ENCODE measurements at places on chromosomes 3 and 15. TPM values are rescaled to one million over a fixed set of nuclear protein-coding genes. Genes with fewer than 3 reads are reported as not detected.
A peak's percentile ranks its signal among the peaks of the same experiment; 100 is the strongest.

The TEX55 gene
- polyA plus RNA-seq, result not detected

The FEZF2 gene
- polyA plus RNA-seq, result not detected

DNA sequence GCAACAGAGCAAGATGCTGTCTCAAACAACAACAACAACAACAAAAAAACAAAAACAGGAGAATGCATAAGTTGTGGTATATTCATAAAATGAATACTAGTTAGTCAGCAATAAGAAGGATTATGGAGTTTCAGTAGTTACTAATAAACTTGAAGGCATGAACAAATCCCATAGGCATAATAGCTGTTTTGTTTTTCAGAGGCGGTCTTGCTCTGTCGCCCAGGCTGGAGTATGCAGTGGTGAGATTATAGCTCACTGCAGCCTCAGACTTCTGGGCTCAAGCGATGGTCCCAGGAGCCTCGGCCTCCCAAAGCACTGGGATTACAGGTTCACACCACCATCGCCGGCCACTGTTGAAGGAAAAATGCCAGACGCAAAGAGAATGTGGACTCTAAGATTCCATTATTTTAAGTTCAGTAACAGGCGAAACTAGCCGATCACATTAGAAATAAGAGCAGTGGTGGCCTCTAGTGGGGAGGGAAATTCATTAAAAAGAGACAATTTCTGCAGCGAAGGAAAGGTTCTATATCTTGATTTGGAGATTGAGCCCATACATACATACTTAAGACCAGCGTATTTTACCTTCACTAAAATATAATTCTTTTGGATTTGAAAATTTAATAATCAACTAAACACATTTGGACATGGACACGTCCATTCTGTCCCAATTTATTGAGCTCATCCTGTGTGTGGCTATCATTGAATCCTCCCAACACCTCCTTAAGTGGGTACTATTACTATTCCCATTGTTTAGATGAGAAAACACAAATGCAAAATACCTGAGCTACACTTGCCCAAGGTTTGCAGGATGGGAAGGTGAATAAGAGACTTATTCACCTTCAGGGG, 27.4 kb upstream of the HDAC11 start:
- H3K36me3 ChIP-seq, result no peaks in the 10 kb centered on the region
- no peak overlapping the region for H3K27ac ChIP-seq
- H3K27me3 ChIP-seq, result no peaks in the 10 kb centered on the region
- no peak overlapping the region for H3K4me3 ChIP-seq
- peaks cover 10% of the 10 kb centered on the region for H3K4me1 ChIP-seq
- peak; percentile 81 for DNase-seq

The PRICKLE2 gene
- polyA plus RNA-seq, result 6.4 TPM

GRCh38 chr15:32844118-32844711, 126.4 kb downstream of the GREM1 start:
- no peaks in the 10 kb centered on the region for H3K4me1 ChIP-seq
- no peak overlapping the region for H3K4me3 ChIP-seq
- peaks cover 5% of the 10 kb centered on the region for H3K27me3 ChIP-seq
- H3K27ac ChIP-seq, result no peak overlapping the region

DNA sequence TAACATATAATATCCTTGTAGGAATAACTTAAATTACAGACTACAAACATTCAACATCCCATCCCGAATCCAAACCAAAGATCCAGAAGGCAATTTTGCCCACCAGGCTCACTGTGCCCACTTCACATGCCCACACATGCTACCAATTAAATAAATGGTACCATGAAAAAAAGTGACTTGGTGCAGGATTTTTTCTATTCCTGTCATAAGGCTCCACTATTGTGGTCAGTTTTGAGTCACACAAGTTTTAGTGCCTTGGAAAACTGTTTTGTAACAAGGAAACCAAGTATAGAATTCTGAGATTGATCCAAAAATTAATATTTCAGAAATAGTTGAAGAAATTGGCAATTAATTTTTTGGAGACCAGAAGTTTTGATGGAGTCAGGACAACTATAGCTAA, 470.1 kb upstream of the THBS1 start:
- no peak overlapping the region for H3K4me3 ChIP-seq
- no peak overlapping the region for H3K27ac ChIP-seq
- H3K4me1 ChIP-seq, result no peaks in the 10 kb centered on the region
- no peaks in the 10 kb centered on the region for H3K36me3 ChIP-seq

DNA sequence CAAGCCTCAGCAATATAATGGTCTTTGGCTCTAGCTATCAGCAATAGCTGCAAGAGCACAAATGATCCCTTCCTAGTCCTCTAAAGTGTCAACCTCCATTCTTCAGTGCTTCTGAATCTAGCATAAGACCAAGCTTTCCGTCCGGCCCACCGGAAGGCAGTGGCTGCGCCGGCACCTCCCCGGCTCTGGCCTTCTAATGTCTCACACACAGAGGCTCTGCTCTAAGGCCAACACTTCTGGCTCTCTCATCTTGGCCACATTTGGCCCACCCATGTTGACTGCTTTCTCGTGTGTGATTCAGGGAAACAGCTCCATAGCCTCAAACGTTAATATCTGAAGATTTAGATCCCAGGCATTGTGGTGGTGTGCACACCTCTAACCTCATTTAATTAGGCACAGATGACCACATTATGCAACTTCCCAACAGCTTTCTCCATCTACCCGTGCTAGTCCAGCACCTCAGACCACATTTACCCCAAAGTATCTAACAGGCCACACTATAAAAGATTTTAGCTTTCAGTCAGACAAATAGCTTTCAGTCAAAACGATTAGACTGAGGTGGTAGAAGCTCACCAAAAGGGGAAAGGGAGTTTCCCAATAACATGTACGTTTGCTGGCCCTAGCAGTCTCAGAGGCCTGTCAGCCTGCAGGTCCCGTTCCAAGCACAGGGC, 19.3 kb downstream of the SLC51A start:
- H3K27me3 ChIP-seq, result no peaks in the 10 kb centered on the region
- no peak overlapping the region for H3K27ac ChIP-seq
- H3K36me3 ChIP-seq, result peaks cover 33% of the 10 kb centered on the region
- peak; percentile 52 for DNase-seq

The MKRN3 gene
- polyA plus RNA-seq, result 1.2 TPM

DNA sequence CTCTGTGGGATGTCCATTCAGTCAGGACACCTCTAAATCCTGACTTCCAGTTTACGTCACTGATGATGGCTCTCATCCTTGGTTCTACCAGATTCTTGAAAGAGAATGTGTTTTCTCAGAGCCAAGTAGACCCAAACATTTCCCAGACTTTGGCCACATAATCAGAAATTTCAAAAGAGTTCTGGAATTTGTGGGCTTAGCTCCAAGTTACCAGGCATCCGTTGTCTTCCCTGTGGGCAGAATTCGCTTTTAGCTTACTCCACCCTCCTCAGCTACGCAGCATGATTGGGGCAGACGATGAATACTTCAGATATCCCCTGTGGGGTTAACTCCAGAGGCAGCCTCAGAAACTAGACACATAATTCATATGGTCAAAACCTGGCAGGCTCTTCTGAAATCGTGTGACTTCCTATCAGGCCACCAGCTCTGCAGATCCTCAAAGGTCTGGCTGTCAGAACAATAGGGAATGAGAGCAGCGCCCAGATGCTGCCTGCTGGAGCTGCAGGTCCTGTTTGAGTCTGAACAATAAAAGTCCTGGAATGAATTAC, 30.6 kb downstream of the CRTC3 start:
- peaks cover 3% of the 10 kb centered on the region for H3K27me3 ChIP-seq
- H3K4me1 ChIP-seq, result peaks cover 38% of the 10 kb centered on the region
- H3K36me3 ChIP-seq, result peaks cover 2% of the 10 kb centered on the region
- H3K4me3 ChIP-seq, result no peak overlapping the region

GRCh38 chr3:33331414-33331813, 54.2 kb downstream of the FBXL2 start:
- H3K36me3 ChIP-seq, result no peaks in the 10 kb centered on the region
- no peak for DNase-seq
- no peaks in the 10 kb centered on the region for H3K27me3 ChIP-seq
- no peaks in the 10 kb centered on the region for H3K4me1 ChIP-seq
- no peak overlapping the region for H3K4me3 ChIP-seq

- peaks cover 19% of the 10 kb centered on the region for H3K27me3 ChIP-seq
- H3K36me3 ChIP-seq, result no peaks in the 10 kb centered on the region
- H3K4me3 ChIP-seq, result no peak overlapping the region
- H3K4me1 ChIP-seq, result no peaks in the 10 kb centered on the region
These were observed 132.3 kb downstream of the LMLN start for GRCh38 chr3:198092276-198092675.

DNA sequence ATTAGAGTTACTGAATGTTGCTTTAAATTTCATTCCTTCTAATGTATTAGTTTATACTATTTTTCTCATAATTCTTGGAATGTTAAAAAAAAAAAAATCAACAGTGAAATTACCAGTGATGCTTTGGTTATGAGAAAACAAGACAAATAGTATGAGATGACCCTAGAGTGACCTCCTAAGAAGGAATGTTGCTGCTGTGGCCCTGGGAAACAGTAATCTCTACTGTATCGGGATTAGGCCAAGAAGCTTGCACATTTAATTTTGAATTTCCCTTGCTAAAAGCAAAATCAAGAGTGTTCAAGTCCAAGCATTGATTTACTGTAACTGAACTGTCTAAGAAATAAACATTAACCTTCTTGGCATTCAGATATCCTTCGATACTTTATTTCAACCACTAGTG, 18.1 kb downstream of the TOPBP1 start:
- H3K4me1 ChIP-seq, result no peaks in the 10 kb centered on the region
- H3K27me3 ChIP-seq, result no peaks in the 10 kb centered on the region
- DNase-seq, result no peak
- H3K4me3 ChIP-seq, result no peak overlapping the region

The INSYN1 gene
- polyA plus RNA-seq, result 5.7 TPM

DNA sequence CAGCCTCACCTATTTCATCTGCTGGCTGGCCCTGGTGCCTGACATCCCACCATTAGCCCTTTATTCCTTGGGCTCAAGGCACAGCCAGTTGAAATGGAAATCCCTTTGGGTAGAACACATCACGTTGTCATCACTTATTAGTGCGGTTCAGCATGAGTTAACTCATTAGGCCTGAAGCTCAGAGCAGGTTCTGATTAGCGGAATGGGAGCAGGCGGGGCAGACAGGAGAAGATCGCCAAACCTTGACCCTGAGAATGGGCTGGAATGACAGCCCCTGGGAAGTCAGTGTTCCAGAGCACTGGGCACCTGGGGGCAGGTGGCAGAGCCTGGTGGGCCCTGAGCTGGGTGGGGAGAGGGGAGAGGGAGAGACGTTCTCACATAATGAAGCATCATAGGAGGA, 5.8 kb downstream of the ITGA11 start:
- no peak overlapping the region for H3K27ac ChIP-seq
- no peak overlapping the region for H3K4me3 ChIP-seq
- DNase-seq, result no peak
- peaks cover 6% of the 10 kb centered on the region for H3K4me1 ChIP-seq

The EIF4G1 gene
- 193 TPM for polyA plus RNA-seq

- H3K4me3 ChIP-seq, result no peak overlapping the region
- no peaks in the 10 kb centered on the region for H3K36me3 ChIP-seq
- H3K27ac ChIP-seq, result no peak overlapping the region
- no peaks in the 10 kb centered on the region for H3K4me1 ChIP-seq
- DNase-seq, result no peak
These were observed 319.8 kb downstream of the IL5RA start for GRCh38 chr3:2790266-2790815.

GRCh38 chr3:37443363-37444035, 269.1 kb upstream of the LRRFIP2 start:
- DNase-seq, result no peak
- H3K27me3 ChIP-seq, result no peaks in the 10 kb centered on the region
- H3K27ac ChIP-seq, result no peak overlapping the region
- H3K36me3 ChIP-seq, result no peaks in the 10 kb centered on the region
- no peak overlapping the region for H3K4me3 ChIP-seq

DNA sequence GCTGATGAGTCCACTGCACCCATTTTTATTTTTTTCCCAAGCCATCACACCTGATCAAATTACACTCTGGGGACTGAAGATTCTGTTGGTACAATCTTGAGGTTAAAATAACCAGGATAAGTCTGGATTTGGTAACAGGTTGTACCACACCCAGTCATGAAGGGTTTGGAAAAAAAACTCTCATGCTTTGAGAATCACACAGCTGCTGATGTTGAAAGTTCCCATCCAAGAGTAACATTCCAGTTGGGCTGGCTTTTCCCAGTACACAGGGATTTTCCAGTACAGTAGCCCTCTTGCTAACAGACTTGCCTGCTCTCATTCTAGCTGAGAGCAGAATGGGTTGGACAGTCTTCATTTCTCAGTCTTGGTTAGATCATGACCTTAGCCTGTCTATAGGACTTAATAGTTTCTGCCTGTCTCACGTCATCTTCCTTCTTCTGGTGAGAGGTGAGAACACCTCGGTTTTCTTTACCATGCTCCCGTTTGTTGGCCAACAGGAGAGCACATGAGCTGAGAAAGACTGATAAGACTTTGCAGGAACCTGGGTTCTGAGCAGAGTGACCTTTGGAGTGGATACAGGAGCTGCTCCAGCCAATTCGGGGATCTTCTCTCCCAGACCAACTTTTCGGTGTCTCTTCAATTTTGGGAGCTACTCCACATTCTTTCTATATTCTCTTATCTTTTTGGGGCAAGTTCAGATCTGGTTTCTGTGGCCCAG, 300.1 kb upstream of the LYSMD4 start:
- peak; percentile 82 for DNase-seq
- H3K36me3 ChIP-seq, result no peaks in the 10 kb centered on the region
- no peak overlapping the region for H3K4me3 ChIP-seq
- peaks cover 23% of the 10 kb centered on the region for H3K4me1 ChIP-seq
- no peak overlapping the region for H3K27ac ChIP-seq

- H3K27ac ChIP-seq, result no peak overlapping the region
- H3K4me1 ChIP-seq, result no peaks in the 10 kb centered on the region
These were observed 137.9 kb upstream of the CADM2 start for GRCh38 chr3:84820906-84821305.

DNA sequence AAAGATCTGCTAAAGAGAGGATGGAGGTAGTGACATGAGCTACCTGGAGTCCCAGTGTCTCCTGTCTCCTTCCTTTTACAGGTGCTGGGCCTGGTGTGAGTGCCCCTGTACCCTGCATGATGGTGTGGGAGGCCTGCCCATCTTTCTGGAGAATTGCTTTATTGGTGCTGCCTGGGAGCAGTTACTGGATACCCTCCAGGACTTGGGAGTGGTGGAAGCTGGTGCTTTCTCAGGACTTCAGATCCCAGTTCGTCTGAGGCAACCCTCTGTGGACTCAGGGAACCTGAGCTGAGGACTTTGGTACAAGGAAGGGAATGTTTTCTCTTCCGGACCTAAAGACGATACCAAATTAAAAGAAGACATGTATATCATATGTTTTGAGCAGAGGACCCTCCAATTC, 18.3 kb upstream of the NUDT16 start:
- no peak overlapping the region for H3K27ac ChIP-seq
- H3K4me3 ChIP-seq, result no peak overlapping the region
- H3K4me1 ChIP-seq, result peaks cover 10% of the 10 kb centered on the region
- no peak for DNase-seq
- H3K27me3 ChIP-seq, result no peaks in the 10 kb centered on the region

DNA sequence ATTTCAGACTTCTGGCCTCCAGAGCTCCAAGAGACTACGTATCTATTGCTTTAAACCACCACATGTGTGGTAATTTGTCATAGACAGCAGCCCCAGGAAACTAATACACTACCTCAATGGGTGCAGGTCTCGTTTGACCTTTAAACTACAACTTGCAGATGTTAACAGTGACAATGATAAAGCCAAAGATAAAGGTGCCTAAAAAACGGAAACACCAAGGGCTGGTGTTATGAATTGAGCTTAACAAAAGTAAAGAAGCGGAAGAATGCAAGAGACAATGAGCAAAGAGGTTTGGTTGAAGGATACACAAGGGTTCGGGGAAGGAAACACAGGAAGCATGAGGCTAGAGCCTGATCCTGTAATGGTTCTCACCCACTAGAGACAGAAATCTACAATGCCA, 50.8 kb downstream of the RFTN1 start:
- no peaks in the 10 kb centered on the region for H3K36me3 ChIP-seq
- no peaks in the 10 kb centered on the region for H3K27me3 ChIP-seq
- no peak overlapping the region for H3K27ac ChIP-seq
- no peak for DNase-seq
- H3K4me1 ChIP-seq, result peaks cover 3% of the 10 kb centered on the region
